ENCODE measurements at places on chromosomes 12 and 14.

DNA sequence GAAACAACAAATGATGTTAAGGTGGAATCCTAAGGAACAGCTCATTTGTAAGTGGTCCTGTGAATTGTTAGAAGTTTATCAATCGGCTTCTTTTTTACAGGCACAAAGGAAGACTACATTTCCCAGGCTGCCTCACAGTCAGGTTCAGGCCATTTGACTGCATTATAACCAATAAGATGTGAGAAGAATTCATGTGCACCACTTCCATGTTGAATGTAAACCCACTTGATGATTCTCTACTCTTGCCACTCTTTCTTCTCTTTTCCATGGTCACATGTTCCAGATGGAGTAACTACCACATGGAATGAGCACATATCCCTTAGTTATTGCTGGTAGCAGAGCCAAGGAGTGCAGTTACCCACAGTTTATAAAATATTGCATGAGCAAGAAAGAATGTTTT, 67.1 kb upstream of the GZMB start:
- DNase-seq = no peak

GRCh38 chr14:69107407-69108003, 45.4 kb downstream of the DCAF5 start:
- peak; percentile 48 for DNase-seq

DNA sequence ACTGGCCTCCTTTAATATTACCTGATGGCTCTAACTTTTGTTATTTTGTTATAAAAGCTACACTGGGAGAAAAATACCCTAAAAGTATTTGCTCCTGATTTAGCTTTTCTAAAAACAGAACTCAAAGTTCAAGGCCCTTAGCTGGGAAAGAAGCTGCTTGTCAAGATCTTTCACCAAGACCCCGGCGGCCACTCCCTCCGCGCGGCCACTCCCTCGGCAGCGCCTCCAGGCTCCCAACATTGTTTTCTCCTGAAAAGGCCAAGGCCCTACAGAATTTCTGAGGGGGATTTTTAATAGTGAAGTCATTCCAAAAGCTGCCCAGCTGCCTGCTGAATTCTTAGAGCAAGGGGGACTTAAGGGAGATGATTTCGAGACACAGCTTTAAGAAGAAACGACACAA, 96.4 kb downstream of the NTN4 start:
- DNase-seq = no peak

- no peak for DNase-seq
Observed at GRCh38 chr12:28222081-28222700, 31.9 kb downstream of the CCDC91 start.

DNA sequence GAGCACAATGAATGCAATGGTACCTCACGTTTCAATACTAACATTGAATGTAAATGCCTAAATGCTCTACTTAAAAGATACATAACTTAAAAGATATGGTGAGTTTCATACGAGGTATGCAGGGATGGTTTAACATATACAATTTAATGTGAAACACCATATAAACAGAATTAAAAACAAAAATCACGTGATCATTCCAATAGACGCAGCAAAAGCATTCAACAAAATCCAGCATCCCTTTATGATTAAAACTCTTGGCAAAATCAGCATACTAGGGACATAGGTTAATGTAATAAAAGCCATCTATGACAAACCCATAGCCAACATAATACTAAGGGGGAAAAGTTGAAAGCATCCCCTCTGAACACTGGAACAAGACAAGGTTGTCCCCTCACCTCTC, 845.7 kb downstream of the SLC16A7 start:
- DNase-seq = no peak

- no peak for DNase-seq
Observed at GRCh38 chr12:56257491-56258067, 605 bp downstream of the ANKRD52 start.

GRCh38 chr12:123059500-123059899, 79.0 kb downstream of the ARL6IP4 start:
- no peak for DNase-seq

DNA sequence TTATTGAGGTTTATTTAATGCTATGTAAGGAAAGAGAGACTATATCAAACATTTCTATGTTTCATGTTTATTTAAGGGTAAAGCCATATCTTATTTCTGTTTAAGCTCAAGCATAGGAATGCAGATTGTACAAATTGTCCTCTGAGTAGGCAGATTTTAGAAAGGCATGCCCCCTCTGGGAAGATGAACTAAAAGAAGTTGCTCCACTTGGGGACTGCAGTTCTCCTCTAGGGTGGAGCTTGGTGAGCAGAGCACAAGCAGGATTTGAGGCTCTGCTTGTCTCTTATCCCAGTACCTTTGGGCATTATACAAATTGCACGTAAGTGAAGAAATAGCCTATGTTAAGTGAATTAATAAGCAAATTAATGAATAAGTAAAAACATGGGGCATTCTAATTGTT, 96.2 kb upstream of the PDE3A start:
- no peak for DNase-seq

DNA sequence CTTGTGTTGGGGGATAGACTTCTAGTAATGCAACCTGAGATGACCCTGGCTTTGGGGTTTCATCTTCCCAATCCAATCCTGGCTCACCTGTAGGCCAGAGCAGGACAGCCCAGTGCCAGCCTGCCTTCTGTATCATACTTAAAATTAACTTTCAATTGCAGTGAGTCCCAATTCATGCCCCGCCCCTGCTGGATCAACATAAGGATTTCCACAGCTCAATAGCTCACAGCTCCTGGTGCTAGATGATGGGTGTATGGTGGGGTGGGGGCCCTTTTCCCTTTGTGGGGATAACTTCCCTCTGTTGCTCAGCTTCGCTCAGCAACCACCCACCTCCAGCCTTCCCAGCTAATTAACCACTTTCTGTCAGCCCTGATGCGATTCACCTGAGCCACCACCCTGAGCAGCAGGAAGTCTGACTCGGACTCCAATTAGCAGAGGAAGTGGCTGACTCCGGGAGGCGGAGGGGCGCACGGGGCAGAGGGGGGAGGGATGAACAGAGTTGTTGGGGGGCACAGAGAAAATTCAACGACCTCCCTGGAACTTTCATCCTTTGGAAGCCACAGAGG, 24.3 kb upstream of the CHGA start:
- DNase-seq = no peak

DNA sequence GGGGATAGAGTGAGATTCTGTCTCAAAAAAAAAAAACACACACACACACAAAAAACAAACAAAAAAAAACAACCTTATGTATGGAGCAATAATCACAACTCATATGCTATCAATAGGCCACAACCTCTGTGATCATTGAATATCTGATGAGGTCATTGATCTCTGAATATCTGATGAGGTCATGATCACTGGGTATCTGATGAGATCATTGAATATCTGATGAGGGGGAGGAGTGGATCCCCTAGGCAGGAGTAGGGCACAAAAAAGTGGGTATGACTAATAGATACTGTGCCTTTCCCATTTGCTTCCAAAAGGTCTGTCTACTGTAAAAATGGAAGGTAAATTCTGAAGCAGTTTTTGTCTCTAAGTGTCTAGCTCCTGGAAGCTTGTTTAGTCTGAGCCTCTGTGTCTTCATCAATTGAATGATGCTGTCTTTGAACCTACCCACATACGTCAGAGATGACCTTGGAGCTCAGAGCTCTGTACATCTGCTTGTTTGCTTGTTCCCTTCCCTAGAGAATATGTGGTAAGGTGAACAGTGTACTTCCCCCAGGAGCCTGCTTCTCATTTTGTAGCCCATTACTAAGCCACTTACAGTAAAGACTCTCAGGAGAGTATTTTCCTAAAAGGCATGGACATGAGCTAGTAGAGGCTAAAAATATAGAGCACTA, 13.6 kb downstream of the PAH start:
- no peak for DNase-seq

- peak; percentile 35 for DNase-seq
Observed at GRCh38 chr14:89430391-89431236, 13.6 kb upstream of the FOXN3 start.

DNA sequence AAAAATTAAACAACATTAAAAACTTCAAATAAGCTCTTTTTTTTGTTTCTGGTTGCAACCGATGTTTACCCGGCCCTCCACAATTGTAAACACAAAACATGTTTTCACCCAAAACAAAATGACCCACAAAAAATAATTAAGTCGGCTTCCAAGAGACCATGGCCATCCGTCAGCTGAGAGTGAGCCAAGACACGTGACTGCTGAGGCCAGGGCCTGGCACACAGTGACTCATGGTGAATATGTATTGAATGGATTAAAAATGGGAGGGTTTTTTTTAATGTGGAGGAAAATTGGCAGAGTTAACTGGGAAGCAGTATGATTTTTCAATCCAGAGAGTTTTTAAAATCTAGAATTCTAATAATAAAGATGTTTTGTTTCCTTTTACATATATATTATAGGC, 13.8 kb upstream of the CPNE8 start:
- no peak for DNase-seq

DNA sequence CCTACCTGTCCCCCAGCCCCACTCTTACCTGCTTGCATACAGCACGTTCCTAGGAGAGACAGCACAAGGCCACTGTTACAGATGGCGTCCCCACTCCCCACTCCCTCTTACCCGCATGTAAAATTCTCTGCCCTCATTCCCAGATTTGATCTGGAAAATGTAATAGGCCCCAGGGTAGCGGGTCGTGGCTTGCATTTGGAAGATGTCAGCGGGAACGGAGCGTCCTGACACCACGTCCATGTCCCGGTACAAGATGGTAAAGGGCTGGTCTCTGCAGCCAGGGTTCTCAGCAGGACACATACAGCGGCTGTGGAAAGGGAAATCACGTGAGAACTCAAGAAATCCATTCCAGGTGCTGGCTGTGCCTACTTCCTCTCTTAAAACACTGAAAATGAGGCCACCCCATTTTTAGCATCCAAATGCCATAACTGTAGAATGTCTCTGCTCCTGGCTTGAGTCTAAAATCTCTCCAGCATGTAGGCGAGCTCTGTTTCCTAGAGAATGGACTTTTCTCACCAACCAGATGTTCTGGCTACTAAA, 10.1 kb upstream of the TC2N start:
- no peak for DNase-seq

- no peak for DNase-seq
Observed at GRCh38 chr12:56223571-56224101, 506 bp upstream of the NABP2 start.

DNA sequence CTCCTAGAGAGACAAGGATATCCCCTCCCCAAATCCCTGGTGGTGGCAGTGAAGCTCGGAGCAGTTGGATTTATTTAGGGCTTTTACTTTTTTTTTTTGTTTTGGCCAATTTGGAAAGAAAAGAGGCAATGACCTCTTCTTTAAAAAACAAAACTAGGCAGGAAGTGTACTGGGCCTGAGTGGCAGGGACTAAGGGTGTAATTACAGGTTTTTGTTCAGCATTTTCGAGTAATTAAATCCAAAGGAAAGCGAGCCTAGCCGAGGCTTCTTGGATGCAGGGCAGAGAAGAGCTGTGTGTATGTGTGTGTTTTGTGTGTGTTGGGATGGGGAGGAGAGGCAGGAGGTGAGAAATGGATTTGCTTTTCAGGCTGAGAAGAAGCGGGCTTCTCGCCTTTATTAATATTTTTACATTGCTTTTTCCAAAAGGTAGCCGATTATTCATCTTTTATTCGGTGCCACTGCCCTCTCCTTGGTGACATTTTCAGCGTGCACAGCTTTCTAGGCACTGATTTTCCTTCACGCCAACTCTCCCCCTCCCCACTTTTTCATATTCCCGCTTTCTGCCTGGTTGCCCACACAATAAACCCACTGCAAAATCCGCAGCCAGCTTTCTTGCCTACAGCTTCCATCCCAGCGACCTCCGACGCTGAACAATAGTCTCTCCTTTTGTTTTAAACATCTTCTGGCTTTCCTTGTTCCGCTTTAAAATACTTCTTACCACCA, 8.9 kb upstream of the IRF2BPL start:
- no peak for DNase-seq

DNA sequence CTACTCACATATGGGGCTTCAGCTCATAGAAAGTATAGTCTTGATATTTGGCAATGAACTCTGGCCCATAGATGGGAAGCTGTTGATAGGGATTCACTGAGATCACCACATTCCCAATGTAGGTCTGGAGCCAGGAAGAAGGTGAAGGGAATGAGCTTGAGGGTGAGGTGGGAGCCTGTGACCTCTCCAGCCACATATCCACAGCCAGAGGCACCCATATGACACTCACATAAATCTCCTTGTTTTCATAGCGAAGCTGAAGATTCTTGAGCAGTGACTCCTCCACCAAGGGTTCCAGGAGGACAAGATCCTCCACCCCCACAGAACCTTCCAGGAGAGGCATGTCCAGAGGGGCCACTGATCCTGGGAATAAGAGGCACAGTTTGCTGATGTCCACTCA, 1.9 kb downstream of the MYO1A start:
- DNase-seq = no peak

- no peak for DNase-seq
Observed at GRCh38 chr14:42229976-42230375, 623.3 kb downstream of the LRFN5 start.

GRCh38 chr12:46660276-46660675, 165.5 kb downstream of the SLC38A4 start:
- no peak for DNase-seq

DNA sequence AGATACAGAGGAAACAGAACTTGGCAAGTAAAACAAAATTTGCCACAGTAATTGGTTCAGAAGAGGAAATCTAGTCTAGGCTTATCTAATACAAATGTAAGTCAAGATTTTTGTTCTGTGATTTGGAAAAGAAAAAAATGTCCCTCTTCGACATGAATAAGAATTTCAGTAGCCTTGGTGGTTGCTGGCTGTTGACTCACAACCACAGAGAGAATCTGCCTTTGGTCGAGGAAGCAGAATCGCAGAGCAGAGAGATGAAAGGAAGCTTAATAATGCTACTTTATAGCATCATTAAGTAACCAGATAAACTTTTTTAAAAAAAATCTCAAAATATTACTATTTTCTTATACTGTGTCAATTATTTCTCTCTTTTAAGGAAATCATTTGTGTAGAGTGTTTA, 1096.6 kb downstream of the FLRT2 start:
- DNase-seq = no peak

DNA sequence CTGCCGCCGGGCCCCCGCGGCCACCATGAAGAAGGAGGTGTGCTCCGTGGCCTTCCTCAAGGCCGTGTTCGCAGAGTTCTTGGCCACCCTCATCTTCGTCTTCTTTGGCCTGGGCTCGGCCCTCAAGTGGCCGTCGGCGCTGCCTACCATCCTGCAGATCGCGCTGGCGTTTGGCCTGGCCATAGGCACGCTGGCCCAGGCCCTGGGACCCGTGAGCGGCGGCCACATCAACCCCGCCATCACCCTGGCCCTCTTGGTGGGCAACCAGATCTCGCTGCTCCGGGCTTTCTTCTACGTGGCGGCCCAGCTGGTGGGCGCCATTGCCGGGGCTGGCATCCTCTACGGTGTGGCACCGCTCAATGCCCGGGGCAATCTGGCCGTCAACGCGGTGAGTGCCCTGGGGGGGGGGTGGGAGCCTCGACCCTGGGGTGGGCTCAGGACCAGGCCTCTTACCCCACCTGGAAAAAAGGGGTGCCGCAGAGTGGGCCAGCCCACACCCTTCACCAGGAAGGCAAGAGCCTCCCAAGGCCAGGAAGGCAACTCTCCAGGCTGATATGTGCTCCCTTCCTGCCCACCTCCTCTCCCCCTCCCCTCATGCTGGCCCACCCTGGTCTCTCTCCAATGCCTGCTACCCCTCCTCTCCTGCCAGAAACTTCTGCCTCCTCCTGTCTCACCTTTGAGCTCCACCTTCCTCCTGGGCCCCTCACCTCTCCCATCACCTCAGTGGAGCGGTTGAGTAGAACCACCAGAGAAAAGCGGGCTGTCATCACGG, 507 bp downstream of the AQP5 start:
- no peak for DNase-seq

- DNase-seq = no peak
Observed at GRCh38 chr12:56833780-56834179, 70.7 kb downstream of the HSD17B6 start.
